ENCODE measurements at places on chromosomes 2 and 18.

GRCh38 chr2:218822622-218823021 is 9.0 kb downstream of the PRKAG3 start:
- DNase-seq: no peak

DNA sequence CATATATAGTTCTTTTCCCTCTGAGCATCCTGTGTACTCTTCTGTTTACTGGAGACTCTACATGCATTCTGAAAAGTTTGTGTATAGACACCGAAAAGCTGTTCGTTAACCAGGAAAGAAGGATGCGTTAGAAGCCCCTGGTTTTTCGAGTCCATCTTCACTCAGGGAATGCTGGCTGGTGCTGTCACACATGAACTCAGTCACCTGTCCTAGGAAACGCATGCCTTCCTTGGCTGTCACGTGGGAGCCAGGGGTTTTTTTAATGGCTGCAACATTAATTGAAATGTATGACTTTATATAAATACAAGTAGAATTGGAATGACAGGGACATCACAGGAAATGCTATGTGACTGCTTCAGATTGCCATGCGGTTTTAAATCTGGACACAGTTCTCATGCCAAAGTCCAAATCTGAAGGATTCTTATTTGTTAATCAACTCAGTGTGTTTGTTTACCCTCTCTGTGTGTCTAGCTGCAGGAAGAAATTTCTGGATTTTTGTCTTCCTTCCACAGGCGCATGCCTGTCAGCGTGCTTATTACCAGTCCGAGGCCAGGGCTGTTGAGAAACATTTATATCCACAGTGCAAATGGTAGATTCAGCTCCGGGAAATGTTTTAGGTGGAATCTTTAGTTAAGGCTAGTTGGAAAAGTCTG is 2.6 kb downstream of the RAMP1 start:
- no peak for DNase-seq

DNA sequence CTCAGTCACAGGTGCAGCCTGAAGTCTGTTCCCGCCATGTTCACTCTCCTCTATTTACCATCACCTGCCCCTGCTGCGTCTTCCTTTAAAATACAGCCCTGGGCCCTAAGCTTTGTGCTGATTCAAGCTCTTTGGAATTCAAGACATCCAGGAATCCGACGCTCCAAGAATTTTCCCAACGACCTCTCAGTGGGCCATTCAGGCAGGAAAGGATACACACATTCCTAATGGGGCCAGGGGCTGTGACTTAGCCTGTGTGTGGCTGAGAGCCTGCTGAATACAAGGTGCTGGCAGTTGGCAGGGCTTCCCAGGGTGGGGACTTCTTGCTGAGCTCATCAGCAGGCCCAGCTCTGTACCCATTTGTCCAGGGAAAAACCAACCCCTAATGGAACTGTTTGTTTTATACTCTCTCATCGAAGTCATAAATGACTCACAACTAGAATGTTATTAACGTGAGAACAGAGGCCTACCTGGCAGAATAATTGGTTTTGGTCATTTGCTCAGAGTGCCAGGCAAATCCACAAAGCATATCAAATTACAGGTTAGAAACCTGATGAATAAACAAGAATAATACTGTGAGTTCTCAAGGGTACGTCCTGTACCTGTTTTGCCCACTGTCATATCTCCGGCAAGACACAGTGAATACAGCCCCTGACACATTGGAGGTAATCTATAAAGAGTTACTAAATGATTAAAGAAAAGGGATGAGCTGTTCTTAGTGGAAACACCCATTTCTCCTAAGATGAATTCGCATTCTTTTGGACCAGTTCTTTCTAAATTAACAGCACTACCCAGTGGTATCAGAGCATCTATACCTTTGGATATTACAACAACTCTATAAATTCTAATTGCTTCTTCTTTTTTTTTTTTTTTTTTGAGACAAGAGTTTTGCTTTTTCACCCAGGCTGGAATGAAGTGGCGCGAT is 12.6 kb upstream of the KCMF1 start:
- no peak for DNase-seq

DNA sequence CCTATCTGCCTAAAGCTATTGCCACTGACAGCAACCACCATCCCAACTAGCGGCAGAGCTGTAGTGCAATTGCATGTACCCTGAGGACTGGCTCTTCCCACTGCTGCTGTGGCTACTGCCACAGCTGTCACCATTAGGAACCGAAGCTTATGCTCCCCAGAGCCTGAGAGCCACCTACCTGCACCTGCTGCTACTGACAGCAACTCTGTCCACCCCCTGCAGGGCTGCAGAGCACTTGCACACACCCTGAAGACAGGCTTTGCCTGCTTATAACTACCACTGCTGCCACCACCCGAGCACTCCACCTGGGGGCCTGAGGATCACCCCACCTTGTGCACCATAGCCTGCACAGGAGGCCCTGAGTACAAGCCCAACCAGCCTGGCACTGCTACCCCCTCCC is 217.6 kb upstream of the FOSL2 start:
- DNase-seq: no peak

DNA sequence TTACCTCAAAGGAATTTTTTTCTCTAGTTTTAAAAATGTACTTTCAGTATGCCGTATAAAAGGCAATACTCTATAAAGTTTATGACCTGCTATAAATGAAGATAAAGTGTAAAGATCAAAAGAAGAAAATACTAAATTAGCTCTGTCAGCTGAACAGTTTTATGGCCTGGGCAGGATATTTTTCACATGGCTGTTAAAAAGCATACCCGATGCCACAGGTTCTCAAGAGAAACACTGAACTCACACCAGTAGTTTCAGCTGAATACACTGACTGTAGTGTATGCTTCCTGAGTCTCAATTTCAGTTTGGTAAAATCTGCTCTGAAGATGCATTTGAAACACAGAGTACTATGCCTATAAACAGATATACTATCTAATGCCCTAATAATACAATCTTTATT is 126.0 kb downstream of the PIGN start:
- DNase-seq: no peak

- no peak for DNase-seq
Observed at GRCh38 chr18:36728345-36728744, 100.5 kb downstream of the TPGS2 start.

DNA sequence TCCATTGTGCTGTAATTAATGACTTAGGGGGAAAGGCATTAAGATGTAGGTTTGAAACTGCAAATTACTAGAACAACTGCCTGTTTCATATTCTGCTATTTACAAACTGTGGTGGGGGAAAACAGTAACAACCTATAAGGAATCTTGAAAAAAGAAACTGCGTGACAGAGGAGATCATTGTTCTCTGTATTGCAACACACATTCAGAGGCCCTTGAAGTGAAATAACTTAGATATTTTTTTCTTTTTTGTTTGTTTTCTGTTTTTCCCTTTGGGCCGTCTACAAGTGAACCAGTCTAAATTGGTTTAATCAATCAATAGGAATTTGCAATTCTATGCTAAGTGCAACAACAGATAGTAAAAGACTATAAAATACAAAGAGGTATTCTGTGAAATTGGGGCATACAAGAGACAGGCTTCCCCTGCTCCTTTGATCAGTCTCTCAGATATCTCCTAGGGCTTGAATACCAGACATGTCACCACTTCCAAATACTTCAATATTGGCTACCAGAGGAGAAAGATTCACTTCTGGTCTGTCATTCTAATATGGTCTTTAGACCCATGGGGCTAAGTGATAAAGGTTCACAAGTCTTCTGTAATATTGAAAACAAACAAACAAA is 2055.1 kb upstream of the CELF4 start:
- DNase-seq: no peak

- no peak for DNase-seq
Observed at GRCh38 chr2:85778646-85779379, 25.0 kb downstream of the ATOH8 start.

- DNase-seq: no peak
Observed at GRCh38 chr18:11817229-11817628, 34.0 kb upstream of the CHMP1B start.

GRCh38 chr2:18345848-18346247 is 214.6 kb downstream of the RDH14 start:
- DNase-seq: no peak

DNA sequence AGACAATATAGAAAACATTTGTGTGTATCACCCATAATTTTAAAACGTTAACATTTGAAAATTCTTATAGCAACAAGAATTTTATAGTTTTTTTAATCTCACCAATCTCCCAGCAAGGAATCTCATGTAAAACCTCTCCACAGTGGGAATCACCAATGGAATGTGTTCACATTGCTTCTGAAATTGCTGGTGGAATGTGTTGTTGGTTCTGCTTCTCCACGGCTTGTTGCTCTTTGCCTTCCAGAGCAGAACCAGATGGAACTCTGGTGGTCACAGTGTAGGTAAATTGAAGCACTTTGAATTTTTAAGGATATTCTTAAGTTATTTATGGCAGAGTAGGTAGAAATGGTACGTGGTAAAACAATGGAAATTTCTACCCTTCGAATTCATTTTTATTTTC is 35.1 kb downstream of the DCAF17 start:
- no peak for DNase-seq

DNA sequence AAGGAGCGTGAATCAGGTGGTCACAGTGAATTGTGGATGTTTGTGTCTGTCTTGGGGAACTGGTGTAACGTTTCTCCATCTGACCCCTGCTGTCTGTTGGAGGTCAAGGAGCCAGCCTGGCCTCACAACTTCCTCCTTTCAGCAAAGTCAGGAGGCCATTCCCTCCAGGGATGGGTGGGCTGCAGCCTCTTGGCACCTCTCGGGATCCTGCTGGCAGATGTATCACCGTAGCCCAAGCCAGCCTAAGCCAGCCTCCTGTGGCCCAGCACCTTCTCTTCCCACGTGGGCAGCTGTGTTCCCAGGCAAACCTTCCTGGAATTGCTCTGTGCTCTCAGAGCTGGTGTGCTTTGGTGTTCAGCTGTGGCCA is 30.5 kb downstream of the HPCAL1 start:
- DNase-seq: no peak

DNA sequence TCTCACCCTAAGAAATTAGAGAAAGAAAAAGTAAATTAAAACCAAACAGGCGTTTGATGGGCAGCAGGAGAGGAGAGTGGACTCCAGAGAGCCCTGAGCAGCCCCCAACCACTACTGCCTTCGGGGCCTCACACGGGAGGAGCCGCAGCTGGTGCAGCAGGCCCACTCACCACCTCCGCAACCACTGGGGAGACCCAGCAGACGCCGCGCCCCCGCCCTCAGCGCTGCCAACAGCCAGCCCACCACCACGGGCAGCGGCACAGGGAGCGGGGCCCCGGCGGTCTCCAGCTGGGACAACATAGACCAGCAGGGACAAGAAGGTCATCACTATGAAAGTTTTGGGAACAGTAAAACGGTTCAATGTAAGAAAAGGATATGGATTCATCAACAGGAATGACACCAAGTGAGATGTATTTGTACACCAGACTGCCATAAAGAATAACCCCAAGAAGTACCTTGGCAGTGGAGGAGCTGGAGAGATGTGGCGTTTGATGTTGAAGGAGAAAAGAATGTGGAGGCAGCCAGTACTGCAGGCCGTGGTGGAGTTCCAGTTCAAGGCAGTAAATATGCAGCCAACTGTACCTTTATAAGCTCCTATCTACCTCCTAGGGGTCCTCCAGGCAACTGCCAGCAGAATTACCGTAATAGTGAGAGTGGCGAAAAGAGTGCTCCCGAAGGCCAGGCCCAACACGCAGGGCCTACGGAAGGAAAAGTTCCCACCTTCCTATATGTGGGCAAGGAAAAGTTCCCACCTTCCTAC is 76.5 kb downstream of the OLA1 start:
- no peak for DNase-seq

DNA sequence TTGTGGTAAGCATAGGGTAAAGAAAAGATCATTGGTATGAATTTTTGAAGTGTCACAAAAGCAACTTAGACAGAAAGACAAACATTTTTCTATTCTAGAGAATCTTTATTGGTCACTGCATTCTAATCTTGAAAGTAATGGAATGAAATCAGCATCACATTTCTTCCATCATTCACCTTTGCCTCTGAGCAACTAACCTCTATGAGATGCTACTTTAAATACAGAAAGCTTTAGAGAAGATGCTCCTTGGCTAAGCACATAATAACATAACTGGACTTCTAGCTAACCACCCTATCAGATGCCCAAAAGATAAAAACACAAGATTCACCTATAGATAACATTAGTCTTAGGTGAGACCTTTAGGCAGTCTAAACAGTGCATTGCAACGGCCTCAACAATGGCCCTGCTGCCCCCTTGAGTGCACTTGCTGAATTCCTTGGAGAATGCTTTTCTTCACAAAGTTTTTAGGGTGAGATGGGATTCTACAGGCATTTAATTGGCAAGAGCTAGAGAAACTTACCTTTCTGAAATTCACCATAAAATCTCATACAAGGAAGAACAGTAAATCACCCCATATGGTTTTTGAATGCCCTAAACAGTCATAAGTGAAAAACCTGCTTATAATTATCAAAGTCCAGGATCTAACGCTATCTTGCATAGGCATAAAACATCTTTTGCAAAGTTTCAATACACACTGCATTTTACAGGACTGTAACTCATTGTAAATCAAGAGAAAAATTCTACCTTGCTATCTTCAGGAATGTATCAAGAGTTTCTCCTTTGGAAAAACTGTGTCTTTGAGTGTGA is 791.3 kb upstream of the CHAC2 start:
- DNase-seq: no peak

GRCh38 chr18:72541871-72542332 is 2.2 kb downstream of the CBLN2 start:
- DNase-seq: no peak

DNA sequence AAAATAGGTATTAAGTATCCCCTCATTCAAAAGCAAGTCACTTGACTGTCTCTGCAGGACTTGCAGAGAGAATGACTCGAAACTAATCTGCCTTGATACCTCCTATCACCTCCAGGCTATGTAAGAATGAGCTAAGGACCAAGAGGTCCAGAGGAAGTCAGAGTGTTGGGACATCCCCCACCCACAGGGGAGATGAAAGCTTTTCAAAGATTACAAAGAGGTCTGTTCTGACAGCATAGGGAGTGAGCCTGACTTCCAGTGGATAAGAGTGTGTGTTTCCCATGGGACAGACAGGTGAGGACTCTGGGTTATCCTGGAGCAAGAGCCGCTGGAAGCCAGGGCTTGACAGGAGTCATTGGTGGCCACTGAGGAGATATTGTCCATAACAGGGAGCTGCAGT is 85.0 kb upstream of the TACR1 start:
- DNase-seq: no peak

GRCh38 chr2:15941871-15942710 is 1.7 kb downstream of the MYCN start:
- DNase-seq: no peak

GRCh38 chr18:56052202-56052601 is 464.2 kb upstream of the TCF4 start:
- no peak for DNase-seq

DNA sequence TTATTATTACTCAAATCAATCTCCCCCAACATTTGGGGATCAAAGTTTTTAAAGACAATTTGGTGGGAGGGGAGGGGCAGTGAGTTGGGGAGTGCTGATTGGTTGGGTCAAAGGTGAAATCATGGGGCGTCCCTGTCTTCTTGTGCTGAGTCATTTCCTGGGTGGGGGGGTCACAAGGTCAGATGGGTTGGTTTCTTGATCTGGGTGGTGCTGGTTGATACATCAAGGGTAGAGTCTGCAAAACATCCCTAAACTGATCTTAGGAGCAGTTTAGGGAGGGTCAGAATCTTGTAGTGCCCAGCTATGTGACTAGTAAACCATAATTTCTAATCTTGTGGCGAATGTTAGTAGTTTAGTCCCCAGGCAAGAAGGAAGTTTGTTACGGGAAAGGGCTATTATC is 67.4 kb downstream of the MOGAT1 start:
- peak; percentile 76 for DNase-seq
